Stimulated activated CD8-positive, alpha-beta memory T cell treated with anti-CD3 and anti-CD28 coated beads, Interleukin-4, amount 100 ng/mL, for 48 hours (primary cell): ENCODE measurements at places on chromosomes 11 and 22.

DNA sequence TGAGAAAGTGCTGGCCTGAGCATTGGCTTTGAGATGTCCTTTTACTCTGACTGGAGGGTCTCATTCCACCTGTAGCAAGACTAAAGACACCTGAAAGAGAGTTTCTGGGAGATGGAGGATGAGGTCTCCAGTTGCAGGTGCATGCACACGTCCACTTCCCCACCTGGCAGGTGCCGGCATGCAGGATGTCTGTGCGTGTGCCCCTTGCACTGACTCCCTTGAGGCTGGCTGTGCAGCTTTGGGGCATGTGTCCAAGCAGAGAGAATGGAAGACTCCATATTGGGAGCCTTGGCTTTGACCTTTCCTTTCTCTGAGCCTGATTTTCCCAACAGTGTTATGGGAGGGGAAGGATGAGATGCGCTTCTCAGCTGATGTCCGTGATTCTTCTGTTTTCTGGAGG is 44.0 kb upstream of the TUB start:
- DNase-seq = no peak

DNA sequence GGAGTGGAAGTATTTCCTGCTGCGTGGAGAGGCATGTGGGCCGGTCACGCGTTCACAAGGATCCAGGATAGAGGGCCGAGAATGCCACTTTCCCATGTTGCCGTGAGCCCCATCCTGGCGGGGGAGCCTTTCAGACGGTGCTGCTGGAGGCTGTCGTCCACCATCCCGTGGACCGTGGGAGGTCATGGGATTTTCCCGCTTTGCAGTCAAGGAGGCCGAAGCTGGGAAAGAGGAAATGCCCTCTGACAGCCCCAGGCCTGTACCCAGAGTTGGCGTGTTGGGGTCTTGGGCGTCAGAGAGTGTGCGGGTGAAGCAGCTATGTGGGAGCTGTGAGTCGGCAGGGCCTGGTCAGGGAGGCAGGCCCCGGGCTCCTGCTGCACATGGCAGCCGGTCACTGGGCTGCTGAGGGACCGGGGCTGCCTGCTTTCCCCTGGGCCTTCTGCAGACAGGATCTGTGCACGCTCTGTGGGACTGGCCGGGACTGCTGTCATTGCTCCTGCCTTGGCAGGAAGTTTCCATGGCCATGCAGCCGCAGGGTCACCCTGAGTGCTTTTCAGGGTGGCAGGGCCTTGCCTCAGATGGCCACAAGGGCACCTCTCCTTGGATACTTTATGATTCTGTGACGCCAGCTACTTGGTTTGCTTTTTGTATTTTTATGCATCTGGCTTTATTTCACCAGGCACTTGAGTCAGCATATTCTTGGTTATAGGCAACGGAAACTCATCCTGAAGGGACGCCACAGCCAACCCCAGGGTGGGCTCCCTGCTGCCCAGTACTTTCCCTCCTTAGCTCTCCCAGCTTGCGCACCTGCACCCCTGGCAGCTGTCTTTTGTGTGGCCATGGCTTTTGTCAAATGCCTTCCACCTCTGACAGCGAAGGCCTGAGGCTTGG is 52.4 kb downstream of the AP2A2 start:
- DNase-seq = no peak

DNA sequence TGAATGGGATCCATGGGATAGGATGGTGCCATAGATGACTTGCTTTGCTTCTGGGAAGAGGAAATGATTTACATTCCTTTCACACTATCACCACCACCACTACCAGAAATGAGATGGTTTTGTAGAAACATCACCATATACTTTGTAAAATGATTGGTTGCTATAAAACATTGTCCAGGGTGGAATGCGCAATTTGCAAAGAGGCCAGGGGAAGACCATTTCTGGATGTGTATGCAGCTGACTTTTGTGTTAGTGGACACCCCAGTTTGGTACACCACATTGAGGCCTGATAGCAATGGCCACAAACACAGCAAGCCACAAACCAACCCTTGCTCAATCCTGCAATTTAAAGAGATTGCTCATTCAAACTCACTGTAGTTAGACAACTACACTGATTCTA is 56.7 kb upstream of the RCN1 start:
- no peak for DNase-seq

DNA sequence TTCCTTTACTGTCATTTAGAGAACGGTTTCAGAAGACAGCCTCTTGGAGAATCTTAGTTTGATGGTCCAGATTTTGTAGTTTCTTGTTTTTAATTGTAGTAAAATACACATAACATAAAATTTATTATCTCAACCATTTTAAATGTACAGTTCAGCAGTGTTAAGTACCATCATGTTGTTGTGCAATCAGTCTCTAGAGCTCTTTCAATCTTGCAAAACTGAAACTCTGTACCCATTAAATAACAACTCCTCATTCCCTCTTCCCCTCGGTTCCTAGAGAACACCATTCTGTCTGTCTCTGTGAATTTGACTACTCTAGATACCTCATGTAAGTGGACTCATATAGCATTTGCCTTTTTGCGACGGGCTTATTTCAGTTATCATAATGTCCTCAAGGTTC is 69.8 kb downstream of the GRIK4 start:
- no peak for DNase-seq

GRCh38 chr22:35065183-35065582 is 775 bp upstream of the ISX start:
- DNase-seq = no peak

GRCh38 chr22:36135306-36135980 is 25.1 kb downstream of the APOL3 start:
- no peak for DNase-seq

DNA sequence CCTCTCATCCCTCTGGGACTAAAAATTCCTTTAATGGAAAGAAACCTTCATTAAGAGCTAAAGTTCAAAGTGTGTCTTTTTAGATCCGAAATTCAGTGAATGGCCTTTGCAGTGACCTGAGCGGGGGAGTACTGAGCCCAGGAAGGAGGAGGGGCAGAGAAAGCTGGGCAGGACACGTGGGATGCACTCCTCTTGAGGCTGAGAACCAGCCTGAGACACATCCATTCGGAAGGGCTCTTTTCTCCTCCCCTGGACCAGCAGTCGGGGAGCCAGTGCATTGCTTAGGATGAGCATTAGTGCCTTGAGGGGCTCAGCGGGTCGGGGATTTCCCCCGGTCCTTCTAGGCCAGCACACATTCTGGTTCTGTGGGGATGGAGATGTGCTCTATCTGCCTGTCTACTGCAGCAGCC is 258.9 kb upstream of the B3GAT1 start:
- DNase-seq = no peak

- DNase-seq = no peak
Measured at GRCh38 chr11:58965246-58965985, 26.1 kb downstream of the GLYATL1 start.

GRCh38 chr11:34052608-34053160 is 1.2 kb downstream of the CAPRIN1 start:
- peak; percentile 47 for DNase-seq

DNA sequence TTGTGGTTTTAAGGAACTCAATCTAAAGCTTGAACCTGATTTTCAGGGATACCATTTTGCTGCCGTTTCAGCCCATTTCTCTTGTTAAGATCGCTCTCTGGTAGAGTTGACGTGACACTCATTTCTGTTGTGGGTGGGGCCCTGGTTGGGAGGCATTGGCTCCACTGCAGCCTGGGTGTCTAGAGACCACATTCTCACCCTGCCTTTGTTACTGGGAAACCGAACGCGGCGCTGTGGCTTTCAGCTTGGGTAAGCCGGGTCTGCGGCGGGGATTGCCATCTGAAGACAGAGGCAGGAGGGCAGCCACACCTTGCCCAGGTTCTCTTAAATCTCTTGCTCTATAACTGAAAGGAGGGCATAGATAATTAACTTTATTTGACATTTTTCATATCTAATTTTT is 3.2 kb downstream of the EHF start:
- DNase-seq = peak; percentile 62

DNA sequence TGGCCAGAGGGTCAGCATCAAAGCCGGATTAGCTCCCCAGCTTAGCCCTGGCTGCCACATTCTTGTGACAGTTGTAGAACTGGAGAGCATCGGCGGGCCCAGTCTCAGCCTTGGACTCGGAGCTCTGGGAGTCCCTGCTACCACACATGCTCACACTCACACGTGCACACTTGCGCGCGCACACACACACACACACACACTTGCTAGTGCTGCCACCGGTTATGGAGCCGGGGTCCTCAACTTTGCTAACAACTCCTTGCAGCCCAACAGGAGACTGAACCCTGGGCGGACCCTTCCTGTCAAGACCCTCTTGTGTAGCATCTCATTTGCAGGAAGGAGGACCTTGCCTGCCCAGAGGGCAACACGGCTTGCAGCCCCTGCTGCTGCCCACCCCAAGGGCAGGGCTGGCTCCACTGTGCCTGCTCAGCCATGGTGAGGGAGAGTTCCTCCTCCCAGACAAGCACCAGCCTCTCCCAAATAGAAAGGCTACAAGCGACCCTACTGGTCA is 107.6 kb downstream of the WNT7B start:
- no peak for DNase-seq

GRCh38 chr11:74024261-74025029 is 15.6 kb upstream of the UCP3 start:
- peak; percentile 82 for DNase-seq

DNA sequence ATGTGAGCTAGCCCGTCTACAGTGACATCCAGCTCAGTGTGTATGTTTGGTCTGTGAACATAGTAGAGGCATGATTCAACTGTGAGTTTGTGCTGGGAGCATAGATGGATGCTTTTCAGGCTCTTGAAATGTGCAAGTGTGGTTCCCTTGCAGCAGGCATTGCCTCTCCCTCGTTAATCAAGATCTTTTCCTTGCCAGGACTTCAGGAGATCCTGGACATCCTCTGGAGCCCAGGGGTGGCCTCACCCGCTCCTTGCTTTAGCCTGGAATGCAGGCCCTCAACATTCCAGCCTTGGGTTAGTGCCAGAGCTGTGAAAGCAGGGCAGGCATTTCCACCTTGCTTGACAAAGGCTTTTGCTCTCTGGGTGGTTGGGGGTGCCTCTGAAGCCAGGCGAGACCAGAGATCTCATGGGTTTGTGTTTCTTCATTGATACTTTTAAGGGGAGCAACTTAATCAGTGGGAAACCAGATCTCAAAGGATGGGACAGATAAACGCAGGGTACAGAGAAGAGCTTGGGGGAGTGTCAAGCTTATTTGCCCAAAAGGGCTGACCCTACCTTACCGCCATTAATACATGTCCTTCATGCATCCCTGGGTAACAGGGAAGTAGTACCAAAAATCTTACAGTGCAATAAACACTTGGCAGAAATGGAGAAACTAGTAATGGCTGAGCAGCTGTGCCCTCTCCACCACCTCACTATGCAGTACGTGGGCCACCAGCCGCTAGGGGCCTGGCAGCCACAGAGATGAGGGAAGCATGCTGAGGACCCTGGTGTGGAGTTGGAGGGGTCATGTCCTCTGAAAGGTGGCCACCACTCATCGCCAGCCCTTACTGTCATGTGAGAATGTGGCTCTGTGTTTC is 72.1 kb downstream of the PTPRJ start:
- no peak for DNase-seq

DNA sequence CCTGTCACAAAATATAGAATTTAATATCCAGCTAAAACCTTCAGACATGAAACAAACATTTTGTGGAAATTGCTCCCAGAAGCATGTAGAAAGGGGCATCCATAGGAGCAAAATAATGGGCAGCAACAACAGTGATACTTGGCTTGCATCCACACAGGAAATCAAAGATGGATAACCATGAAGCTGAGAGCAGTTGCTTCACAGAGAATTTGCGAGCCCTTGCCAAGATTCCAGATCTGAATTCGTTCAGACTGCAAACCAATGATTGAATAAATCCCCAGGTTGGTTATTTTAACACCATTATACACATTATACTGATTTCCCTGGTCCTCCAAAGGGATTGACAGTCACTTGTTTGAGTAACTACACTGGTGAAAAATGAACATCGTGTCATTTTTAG is 15.6 kb upstream of the OR51L1 start:
- no peak for DNase-seq

DNA sequence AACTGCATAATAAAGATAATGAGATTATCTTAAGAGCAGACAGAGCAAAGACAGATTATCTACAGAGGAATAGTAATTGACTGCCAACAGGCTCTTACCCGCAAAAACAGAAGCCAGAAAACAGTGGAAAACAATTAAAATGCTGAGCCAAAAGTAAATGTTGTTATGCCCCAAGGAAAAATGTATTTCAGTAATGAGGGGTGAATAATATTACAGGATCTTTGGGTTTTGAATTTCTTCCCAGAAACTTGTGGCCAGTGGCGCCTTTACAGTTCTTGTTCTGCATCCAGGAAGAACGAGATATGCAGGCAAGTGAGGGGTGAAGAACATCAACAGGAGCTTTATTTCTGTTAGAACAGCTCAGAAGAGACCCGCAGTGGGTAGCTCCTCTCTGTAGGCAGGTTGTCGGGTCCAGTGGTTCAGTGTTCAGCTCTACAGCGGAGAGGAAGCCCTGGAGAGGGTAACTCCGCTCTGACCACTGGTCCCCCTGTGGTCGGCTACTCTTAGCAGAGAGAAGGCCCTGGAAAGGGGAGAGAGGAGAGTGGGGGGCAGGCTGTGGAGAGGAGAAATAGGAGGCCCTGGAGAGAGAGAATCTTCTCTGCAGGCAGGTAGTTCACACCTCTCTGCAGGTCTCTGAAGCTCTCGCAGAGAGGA is 51.8 kb upstream of the SC5D start:
- no peak for DNase-seq

- no peak for DNase-seq
Measured at GRCh38 chr22:29267462-29267857, 321 bp downstream of the RHBDD3 start.

DNA sequence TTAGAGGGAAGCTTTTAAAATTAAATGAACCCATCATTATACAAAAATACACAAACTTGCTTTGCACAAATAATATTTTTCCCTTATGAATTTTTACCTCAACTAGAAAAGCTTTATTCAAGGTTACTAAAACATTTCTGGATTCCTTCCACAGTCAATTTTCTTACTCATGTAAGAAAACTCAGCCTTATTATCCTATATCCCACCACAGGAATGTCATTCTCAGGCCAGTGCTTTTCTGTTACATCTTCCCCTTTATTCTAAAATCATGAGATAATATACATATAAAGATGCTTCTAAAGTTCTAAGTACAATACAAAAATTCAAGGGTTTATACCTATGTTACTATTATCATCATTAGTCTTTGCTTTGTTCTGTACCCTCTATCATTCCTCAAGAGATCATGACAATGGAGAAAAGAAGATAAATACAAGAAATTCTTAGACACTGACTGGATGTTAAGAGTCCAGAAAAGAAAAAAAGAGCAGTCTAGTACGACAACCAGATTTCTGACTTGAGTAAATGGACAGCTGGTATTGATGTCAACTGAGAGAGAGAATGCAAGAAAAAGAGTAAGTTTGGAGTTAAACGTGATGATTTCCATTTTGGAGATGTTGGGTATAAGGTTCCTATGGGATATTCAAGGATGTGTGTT is 60.3 kb downstream of the MTMR2 start:
- DNase-seq = no peak

DNA sequence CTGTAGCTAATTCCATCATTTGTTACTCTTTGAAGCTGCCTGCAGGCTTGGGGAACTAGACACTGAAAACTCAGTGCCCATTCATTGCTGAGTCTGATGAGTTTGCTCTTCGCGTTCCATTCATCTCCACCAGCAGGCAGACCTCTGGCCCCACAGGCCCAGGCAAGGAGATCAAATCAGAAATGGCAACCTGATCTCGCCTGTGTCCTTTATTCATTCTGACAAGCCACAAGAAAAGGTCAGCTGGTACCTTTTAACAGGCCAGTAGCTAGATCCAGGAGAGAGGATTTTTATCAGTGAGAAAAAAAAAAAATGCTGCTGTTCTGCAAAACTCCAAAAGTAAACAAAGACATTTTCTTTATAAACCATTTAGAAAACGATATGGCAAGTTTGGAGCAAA is 742.5 kb downstream of the ETS1 start:
- DNase-seq = no peak
